Osteoblast (primary cell): ENCODE measurements at places on chromosomes 11 and 22. TPM values are rescaled to one million over a fixed set of nuclear protein-coding genes. Genes with fewer than 3 reads are reported as not detected.

DNA sequence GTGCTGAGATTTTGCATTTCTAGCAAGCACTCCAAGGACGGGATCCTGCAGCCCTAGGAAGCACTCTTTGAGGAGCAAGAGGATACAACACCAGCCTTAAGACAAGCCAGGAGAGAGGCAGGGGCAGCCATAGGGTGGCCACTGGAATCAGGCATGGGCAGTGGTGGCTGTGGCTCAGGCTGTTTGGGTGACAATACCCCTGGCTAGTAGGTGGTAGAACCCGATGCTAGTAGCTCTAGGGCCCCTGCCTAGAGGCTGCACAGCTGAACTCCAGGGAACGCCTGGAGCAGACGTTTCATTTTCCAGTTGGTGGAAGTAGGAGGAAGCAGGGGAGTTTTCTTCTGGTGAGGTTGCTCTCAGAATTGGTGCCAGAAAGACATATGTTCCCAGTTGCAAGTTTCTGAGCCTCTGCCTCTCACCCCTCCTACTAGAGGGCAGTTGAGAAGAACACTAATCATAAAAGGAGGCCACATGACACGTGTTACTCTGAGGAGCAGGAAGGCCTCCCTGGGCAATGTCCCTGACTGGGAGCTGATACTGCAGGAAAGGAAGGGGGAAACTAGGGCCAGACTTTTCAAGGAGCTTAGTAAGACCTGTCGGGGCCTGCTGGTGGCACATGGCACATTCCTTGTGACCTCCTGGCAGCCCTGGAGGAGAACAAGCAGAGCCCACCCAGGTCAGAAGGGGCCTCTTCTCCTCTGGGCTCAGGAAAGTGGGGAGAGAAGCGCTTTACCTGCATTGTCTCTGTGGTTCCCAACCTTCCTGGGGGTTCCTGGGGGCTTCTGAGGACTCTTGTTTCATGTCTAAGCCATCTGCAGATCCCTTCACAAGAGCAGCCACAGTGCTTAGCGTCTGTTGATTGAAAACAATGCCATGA lies 56.6 kb upstream of the DRD2 start:
- no peaks in the 10 kb centered on the region for H3K36me3 ChIP-seq
- H3K4me1 ChIP-seq = peaks cover 7% of the 10 kb centered on the region
- no peak for DNase-seq
- peaks cover 4% of the 10 kb centered on the region for H3K27me3 ChIP-seq
- no peak overlapping the region for H3K4me3 ChIP-seq

DNA sequence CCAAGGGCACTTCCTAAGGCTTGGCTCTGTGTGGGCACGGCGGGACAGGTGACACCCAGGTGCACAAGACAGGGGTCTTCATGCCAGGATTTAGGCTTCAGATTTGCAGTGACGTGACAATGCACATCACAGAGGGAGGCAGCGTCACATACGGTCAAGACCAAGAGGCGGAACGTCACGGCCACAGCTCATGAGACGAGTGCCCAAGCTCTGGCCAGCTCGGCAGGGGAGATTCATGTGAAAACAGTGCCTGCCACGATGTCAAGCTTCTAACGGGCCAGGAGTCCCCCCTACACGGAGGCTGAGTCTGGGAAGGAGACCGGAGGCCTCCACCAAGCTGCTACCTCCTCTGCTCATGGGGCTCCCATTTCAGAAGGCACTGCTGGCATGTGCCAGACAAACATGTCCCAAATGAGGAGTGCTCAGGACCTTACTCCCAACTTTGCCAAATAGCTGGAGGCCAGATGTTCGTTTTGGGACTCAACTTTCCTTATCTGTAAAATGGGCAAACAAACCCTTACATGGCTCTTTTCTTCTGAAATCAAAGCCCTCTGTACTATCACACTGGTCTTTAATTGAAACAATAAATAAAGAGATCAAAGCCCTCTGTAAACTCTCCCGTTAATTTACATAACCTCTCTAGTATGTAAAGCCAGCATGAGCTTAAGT lies 16.6 kb downstream of the VPS37C start:
- peaks cover 3% of the 10 kb centered on the region for H3K36me3 ChIP-seq
- no peak for DNase-seq
- no peak overlapping the region for H3K4me3 ChIP-seq
- no peaks in the 10 kb centered on the region for H3K27me3 ChIP-seq
- peaks cover 18% of the 10 kb centered on the region for H3K4me1 ChIP-seq

GRCh38 chr11:100232006-100232405 lies 455.1 kb upstream of the ARHGAP42 start:
- H3K36me3 ChIP-seq = no peaks in the 10 kb centered on the region
- H3K4me3 ChIP-seq = no peak overlapping the region

GRCh38 chr11:100731471-100731870 lies 44.4 kb downstream of the ARHGAP42 start:
- H3K36me3 ChIP-seq = no peaks in the 10 kb centered on the region
- no peaks in the 10 kb centered on the region for H3K4me1 ChIP-seq
- no peak overlapping the region for H3K4me3 ChIP-seq
- no peaks in the 10 kb centered on the region for H3K27me3 ChIP-seq
- H3K27ac ChIP-seq = no peak overlapping the region

DNA sequence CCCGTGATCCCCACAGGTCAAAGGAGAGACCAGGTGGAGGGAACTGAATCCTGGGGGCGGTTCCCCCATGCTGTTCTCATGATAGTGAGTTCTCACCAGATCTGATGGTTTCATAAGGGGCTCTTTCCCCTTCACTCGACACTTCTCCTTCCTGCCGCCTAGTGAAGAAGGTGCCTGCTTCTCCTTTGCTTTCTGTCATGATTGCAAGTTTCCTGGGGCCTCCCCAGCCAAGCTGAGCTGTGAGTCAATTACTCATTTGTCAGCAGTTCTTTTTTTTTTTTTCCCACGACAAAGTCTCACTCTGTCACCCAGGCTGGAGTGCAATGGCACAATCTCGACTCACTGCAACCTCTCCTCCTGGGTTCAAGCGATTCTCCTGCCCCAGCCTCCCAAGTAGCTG lies 1530.4 kb downstream of the BRD1 start:
- H3K27ac ChIP-seq = no peak overlapping the region
- no peaks in the 10 kb centered on the region for H3K27me3 ChIP-seq
- no peaks in the 10 kb centered on the region for H3K4me1 ChIP-seq
- no peaks in the 10 kb centered on the region for H3K36me3 ChIP-seq
- DNase-seq = no peak

The UPK2 gene
- total RNA-seq = not detected in 2 replicates
